ENCODE measurements at places on chromosomes 1 and 21.

DNA sequence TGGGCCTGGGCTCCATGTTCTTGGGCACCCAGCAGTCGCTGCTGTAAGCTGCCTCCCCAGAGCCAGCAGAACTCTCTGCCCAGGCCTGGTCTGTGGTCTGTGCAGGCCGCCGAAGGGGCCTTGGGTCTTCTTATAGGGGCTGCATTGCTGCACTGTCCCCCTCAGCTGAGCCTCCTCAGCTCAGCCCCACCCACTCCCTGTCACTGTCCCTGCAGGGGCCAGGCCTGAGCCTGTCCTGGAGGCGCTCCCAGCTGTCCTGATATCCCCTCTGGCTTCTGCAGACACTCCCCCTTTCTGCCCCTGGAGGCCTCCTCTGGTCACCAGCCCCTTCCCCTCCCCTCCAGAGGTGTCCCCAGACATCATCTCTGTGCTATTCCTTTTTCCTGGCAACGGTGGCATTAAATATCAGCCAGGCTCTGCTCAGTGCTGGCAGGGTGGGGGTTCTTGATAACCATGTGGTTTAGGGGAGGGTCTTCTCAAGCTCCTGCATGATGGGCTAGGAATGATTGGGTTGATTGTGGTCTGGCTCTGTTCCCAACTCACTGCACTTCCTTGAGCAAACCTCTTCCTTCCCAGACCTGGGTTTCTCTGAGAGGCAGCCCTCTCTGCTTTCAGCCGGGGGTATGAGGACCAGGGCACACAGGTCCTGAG is 3.7 kb upstream of the FOXO6 start:
- DNase-seq = no peak

GRCh38 chr1:43622471-43622870 is 27.5 kb upstream of the KDM4A start:
- DNase-seq = peak; percentile 57

DNA sequence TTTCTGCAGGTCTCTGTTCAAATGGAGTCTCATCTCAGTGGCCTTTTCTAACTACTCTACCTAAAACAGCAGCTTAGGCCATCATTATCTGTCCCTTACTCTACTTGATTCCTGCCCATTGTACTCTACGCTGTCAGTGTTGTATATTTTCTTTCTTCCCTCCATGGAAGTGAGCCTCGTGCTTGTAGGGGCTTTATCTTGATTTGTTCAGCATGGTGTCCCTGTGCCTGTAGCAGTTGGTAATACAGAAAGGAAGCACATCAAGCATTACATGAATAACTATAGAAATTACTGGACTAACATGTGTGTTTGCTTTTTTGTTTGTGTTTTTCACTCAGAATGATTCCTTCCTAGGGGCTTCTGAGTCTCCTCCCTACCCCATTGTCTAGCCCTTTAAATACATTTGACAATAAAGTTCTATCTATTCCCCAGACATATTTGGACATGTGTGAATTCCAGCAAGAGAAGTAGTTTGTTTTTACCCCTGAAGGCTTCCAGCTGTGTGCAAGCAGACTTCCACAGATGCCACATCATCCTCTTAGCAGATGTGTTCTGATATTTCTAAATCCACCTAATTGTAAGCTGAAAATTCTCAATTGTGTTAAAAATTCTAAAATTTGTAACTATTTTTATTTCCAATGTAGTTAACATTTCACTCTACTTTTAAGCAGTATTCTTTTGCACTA is 40.3 kb downstream of the PRMT2 start:
- DNase-seq = no peak

DNA sequence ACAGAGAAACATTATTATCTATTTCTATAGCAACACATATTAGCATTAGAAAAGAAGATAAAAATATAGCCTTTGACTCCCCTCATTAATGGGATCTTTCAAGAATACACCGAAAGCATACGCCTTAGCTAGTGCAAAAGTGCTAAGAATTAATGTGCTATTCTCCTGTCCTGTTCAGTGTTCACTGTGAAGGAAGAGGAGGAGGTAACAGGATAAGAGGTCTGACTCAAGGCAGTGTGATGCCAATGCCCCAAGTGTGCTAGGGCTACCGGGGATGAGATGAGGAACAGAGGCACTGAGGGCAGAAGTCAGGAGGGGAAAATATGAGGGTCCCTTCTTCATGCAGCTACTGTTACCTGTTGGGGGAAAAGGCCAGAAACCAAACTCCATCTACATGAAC is 43.5 kb downstream of the USP24 start:
- no peak for DNase-seq

DNA sequence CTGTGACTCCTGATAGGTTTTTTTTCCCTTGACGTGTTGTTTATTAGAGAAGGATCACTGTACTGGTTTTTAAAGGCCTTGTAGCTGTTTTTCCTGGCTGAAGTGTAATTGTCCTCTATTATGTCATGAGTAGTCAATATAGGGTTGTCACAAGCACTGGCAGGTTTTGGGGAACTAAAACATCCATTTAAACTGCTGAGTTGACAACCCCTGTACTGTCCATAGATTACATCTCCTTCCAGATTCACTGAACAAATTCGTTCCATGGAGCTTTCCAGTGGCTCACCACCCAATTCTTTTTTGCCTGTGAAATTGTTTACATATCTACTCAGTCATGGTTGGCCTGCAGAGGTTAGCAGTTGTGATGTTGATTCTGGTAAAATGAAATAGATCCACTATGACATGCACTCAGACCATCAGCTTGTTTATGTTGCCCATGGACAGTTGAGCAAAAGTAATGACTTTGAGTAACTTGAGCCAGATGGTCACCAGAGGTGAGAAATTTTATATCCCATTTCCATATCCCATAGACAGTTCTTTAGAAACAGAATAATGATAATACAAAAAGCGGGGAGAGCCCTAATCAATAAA is 59.9 kb upstream of the QSOX1 start:
- no peak for DNase-seq

- DNase-seq = peak; percentile 49
Observed at GRCh38 chr1:233614173-233614742, 352 bp downstream of the KCNK1 start.

GRCh38 chr21:41933313-41934079 is 20.3 kb downstream of the C2CD2 start:
- peak; percentile 56 for DNase-seq

DNA sequence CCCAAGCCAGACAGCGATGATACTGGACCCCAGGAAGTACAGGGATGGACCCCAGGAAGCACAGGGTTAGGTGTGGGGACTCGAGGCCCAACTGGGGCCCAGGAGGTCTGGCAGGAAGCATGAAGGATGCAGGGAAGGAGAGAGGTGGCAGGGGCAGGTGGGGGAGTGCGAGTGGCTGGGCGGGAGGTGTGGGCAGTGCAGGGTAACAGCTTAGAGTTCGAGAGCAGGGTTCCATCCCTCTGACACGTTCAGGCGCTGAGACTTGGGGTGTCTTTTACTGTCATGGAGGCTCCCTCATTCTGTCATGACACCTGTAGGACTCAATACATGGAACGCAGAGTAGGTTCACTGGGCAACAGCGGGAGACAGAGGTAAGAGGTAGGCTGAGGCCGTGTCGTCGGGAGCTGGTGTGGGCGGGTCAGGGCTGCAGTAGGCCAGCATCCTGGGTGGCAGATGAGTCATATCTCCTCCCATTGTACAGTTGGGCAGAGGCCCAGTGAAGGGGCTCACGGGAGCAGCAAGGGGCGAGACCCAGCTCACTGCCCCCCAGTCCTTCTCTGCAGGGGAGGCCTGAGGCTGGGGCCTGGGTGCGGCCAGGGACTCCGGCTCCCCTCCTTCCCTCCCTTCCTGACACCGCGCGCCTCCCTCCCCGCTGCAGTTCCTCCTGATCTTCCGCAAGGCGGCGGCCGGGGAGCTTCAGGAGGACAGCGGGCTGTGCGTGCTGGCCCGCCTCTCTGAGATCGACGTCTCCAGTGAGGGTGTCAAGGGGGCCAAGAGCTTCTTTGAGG is 11.6 kb upstream of the CTRC start:
- peak; percentile 69 for DNase-seq

- no peak for DNase-seq
Observed at GRCh38 chr1:168271636-168272035, 9.0 kb upstream of the TBX19 start.

DNA sequence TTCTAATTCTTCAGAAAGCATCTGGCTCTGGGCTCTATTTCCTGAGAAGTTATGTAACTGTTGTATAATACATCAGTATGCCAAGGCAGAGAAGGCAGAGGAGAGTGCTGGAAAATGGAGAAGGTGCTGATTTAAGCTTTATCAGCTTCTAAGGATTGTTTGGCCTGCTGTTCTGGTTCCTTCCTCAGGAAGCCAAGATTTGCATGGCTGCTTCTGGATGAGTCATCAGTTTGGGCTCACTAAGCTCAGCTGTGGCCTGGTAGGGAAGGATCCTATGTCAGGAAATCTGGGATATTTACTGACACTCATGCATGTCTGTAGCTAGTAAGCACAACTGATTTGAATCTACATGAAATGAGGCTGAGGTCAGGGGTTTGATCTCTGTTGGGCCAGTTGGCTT is 73.2 kb upstream of the ADGRL4 start:
- peak; percentile 84 for DNase-seq

GRCh38 chr1:92975551-92976232 is 14.4 kb upstream of the DIPK1A start:
- DNase-seq = no peak

DNA sequence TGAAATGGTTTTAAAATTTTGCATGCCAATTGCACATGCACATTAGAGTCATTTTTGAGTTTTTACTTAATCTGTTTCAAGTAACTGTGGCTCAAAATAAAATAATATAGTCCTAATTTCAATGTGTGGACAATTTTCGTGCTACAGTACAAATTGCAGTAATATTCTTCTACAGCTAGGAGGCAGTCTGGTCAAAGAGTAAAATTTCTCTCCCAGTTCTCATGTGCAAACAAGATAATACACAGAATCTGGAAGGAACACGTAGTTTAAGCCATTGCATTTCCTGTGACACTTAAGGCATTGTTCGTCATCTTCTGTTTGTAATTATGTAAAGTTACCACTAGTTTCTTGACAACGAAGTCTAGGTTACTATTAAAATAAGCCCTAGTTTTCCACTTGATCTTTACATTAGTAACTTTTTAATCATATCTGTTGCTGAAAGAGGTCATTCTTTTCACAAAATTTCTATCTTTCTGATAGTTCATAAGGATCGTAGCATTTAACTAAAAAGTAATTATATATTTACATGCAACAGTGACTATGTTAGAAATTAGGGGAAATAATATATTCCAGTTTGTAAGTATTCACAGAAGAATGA is 28.9 kb downstream of the ODR4 start:
- peak; percentile 78 for DNase-seq

All from fibroblast of mammary gland (primary cell).